ENCODE measurements at places on chromosomes 4 and X. TPM values are rescaled to one million over a fixed set of nuclear protein-coding genes. Genes with fewer than 3 reads are reported as not detected.

SERTM2 gene
- total RNA-seq, result not detected

PLS3 gene
- total RNA-seq, result 80.5 TPM

RASSF6 gene
- 0.02 TPM for total RNA-seq

MUC7 gene
- total RNA-seq, result not detected

PRAF2 gene
- 11.7 TPM for total RNA-seq

DNA sequence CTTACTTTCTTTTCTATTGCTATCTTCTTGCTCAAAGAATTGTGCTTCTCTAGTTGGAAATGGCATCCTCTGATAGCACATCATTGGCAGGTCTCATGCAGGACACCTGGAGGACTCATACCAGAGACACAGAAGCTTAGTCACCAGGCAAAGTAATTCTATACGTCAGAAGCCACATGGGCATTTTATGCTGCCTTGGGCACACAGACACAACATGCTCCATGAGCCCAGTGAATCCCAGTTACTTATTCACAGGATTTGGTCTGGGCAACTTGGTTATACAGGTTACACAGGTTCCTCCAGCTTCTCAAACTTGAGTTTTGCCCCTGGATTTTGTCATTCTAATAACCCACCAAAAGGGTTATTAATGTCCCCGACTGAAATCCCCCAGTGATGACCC is 7.1 kb downstream of the RASSF6 start:
- DNase-seq, result no peak

- DNase-seq, result no peak
Observed at GRCh38 chrX:103818842-103819619, 13.0 kb downstream of the RAB9B start.

DNA sequence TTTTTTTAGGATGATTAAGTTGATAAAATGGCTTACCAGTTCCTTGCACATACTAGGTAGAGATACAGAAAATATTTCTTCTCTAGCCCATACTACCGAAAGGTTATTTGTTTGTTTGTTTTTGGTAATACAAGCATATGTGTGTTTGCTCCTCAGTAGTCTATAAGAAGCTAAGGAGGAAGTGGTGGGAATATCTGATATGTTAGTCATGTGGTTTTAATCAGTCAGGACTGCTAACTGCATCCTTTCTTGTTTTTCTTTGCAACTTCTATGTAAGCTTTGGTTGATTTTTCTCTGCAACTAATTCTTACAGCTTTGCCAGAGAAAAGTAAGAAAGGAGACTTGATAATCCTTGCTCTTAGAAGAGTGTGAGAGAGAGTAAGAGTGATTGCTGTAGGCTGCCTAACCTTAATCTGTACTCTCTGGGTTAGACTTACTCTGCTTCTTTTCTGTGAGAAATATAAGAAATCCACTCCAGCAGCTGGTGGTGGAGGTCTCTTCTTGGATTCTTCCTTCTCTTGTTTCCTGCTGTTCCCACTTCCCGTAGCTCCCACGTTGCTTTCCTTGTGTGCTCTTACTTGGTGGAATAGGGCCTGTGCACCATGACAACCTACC is 28.3 kb downstream of the SEPTIN11 start:
- DNase-seq, result peak; percentile 71

DNA sequence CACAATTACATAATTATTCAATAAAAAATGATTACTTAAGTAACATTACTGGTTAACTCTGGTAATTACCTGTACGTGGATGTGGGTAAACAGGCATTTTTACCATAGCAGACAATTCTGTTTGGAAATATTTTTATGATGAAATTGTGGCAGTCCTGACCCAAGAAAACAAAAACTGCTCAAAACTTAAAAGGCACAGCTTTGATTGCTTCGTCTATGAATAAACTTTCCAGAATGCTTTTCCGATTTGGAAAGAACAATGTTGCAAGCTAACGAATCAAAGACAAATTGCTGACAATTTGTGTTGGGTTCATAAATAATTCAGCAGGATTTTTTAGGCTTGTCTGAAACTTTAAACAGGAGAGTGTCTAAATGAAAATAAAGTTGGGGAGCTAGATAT is 150.6 kb upstream of the GYPA start:
- DNase-seq, result no peak

GRCh38 chrX:13864264-13864663 is 47.4 kb upstream of the GPM6B start:
- no peak for DNase-seq

GRCh38 chr4:98609934-98610333 is 48.5 kb downstream of the TSPAN5 start:
- no peak for DNase-seq

DNA sequence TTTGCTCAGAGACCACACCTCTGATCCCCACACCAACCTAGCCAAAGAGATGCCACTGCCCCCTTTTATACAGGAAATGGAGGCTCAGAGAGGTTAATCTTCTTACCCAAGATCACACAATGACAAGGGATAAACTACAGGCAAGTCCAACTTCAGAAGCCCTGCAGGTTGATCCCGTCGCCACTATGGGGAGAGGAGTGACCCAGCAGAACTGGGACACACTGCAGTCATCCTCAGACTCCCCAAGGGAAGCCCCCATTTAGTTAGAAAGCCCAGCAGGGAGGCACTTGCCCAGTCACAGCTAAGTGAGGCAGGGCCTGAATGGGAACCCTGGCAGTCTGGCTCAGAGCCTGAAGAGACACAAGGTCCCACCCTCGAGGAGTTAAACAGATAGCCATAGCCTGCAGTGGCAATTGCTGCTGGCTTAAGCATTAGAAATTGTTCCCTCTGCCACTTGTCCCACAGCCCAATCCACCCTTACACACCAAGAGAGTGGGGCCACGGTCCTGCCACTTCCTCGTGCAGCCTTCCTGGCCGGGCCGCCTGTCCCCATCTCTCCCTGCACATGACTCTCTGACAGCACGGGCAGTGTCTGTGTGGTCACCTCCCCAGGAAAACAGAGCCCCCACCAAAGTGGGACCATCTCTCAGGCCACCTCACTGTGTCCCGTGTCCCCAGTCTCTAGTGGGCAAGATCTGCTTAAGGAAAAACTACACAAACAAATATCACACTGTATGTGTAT is 2.7 kb downstream of the JAKMIP1 start:
- no peak for DNase-seq

GRCh38 chr4:48116582-48116981 is 17.5 kb downstream of the TXK start:
- no peak for DNase-seq

- DNase-seq, result peak; percentile 54
Observed at GRCh38 chrX:153061732-153062131, 5.5 kb downstream of the PNMA3 start.

DNA sequence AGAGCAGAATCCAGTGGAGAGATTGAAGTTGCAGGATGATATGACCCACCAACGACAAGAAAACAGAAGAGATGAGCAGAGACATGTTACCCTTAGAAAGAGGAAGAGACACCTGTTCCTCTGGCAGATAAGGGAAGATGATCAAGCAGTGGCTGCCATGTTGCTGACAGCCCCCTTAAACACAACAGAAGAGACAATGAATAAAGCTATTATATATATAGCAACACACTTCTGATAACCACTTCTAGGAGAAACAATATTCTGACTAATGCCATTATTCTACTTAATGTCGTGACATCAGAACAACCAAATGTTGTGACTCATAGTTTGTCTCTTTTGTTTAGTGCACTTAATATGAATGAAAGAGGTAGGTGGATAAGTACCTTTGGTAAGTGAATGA is 44.9 kb downstream of the SH3RF1 start:
- DNase-seq, result peak; percentile 67

DNA sequence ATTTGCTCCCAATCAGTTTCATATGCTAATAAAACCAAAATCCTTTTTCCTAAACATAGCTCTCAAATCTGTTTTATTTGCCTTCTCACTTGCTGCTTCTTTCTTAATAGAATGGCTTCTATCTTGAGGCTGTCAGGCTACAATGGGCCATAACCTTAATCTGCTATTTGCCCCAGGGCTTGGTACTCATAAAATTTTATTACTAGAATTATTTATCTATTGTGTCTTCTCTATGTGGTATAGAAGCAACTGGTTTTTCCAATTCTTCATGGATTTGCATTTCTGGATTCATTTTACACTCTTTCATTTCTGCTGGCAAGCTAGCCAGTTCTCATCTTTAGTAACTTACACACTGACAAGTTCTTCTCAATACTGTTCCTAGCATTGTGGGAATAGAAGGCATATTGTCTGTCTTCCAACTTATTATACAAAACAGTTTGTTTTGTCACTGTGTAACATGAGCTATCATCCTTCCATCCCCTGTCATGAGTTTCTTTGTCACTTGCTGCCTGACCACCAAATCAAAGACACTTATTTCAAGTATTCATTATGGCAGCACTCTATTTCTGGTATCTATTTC is 96.6 kb upstream of the KCNIP4 start:
- no peak for DNase-seq

- DNase-seq, result no peak
Observed at GRCh38 chrX:68631336-68631735, 16.1 kb upstream of the STARD8 start.

GRCh38 chr4:115110191-115111181 is 2.9 kb downstream of the NDST4 start:
- DNase-seq, result no peak

DNA sequence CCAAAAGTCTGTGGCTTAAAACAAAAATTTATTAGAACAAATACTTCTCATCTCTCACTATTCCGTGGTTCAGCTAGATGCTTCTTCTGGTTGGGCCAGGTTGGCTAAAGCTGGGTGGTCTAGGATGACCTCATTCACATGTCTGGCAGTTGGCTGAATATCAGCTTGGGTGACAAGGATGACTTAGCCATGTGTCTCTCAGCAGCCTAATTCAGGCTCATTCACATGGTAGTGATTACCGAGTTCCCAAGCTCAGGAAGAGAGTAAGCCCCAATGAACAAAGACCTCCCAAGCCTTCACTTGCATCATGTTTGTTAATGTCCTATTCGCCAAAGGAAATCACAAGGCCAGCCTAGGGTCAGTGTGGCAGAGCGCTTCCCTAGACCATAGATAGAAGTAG is 119.4 kb downstream of the FANCB start:
- DNase-seq, result no peak

- peak; percentile 30 for DNase-seq
Observed at GRCh38 chr4:156638925-156639605, 332.5 kb downstream of the PDGFC start.

- no peak for DNase-seq
Observed at GRCh38 chrX:38170556-38170955, 50.1 kb downstream of the SRPX start.

GRCh38 chr4:1898681-1899080 is 27.5 kb downstream of the NSD2 start:
- no peak for DNase-seq

GRCh38 chrX:111568354-111568753 is 56.9 kb downstream of the SERTM2 start:
- no peak for DNase-seq

DNA sequence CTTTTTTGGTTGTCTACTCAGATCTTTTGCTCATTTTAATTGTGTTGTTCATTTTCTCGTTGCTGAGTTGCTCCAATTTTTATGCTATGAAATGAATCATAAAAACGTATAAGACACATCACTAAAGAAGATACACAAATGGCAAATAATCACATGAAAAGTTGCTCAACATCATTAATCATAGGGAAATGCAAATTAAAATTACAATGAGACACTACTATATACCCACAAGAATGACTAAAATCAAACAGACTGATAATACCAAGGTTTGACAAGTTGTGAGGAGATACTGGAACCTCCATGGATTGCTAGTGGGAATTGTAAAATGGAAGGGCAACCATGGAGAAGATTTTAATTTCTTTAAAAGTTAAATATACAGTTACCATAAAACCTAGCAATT is 17.0 kb downstream of the GSTCD start:
- no peak for DNase-seq

Measured in A172 (cell line).